ENCODE measurements at places on chromosomes 1 and 21.

DNA sequence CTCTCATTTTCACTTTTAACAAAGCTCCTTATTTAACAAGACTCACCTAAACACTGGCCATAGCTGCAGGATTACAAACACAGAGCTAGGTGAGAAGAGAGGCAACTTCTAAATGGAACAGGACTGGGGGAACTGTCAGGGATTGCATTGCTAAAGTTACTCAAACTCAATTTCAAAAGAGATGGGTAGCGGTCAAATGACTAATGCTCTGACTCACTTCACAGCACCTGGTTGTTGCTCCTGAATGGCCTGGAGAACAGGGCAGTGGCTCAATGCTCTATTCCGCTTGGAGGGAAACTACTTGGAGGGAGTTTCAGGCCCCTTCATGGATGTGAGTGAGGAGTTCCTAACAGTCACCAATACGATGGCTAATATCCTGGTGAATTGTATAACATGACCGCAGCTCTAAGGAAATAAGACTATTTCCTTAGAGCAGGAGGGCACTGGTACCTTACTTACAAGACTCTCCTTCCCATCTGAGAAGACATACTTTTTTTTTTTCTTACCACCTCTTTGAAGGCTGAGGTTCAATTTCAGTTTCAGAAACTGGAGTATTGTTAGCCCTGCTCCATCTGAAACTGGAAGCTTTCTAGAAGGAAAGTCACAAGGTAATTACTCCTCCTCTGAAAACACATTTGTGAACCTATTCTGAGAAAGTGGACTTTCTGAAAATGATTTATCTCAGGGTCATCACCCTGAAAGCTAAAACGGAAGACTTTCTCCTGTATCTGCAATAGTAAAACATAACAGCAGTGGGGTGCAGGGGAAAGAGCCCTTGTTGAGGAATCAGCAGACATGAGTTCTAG, 9.5 kb downstream of the DPT start:
- DNase-seq: peak; percentile 64

GRCh38 chr1:194734970-194735369, 1548.6 kb upstream of the B3GALT2 start:
- no peak for DNase-seq

- DNase-seq: peak; percentile 74
Observed at GRCh38 chr1:111032295-111032897, 68.7 kb upstream of the LRIF1 start.

DNA sequence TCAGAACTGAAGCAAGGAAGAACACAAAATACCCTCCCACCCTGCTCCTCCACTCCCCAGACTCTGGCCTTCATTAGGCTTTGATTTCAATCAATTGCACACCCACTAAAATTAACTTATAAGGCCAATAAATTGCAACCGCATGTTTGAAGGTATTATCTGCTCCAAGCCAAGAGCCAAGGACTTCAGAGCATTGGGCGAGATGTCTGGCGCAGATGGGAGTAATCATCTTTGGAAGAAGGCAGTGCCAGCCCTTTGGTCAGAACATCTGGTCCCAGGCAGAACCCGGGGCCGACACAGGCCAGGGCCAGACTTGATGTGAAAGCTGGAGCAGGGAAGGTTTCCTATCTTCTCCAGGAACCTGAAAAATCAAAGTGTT, 60.0 kb downstream of the SLC66A1 start:
- no peak for DNase-seq

DNA sequence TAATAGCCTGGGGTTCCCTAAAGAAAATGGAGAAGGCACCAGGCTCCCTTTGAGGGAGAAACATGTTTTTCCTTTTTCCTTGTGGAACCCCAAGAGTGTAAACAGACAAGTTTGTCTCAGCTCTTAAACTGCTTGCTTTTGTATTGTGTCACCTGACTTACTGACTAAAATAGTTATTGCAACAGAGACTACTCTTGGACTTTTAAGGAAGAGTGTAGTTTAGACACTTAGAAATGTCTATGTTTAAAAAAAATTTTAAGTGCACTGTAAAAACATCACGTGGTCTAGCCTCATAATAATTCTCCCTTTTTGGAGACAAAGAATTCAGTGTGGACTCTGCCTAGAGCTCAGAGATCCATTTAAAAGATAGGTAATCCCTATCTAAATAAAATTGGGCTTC, 141.1 kb downstream of the TRIM33 start:
- DNase-seq: no peak

DNA sequence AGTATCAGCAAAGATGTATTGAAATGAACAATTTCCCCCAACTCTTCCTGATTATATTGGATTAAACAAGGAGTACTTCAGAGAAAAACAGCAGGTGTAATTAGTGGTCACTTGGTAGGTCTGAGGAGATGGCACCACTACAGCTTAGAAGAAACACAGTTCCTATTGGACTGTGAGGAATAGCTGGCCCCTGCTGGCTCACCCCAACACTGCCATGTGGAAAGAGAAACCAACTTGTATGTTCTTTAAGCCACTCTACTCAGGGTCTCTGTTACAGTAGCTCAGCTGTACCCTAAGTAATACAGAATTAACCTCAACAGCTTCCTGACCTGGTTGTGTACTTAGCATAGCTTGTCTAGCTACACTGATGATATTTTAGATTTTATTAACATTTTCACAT, 26.5 kb upstream of the MTR start:
- no peak for DNase-seq

DNA sequence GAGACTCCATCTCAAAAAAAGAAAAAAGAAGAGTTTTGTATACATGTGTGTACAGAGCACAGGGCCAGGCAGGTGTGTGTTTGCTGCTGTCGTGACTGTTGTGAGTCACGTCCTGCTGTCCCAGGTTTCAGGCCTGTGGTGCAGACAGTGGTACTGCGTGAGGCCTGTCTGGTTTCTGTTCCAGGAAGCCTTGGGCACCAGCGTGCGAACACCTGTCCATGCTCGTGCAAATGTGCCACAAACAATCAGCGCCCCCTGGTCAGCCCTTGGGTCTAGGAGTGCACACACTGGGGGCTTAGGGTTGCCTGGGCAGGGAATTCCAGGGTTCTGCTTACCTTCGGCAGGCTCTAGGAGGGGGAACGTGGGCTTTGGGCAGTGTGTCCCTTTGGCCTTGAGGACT, 16.9 kb downstream of the GPR157 start:
- DNase-seq: peak; percentile 85

- no peak for DNase-seq
Observed at GRCh38 chr1:64956010-64956640, 10.2 kb downstream of the JAK1 start.

GRCh38 chr1:54998100-54998499, 633 bp upstream of the BSND start:
- no peak for DNase-seq

GRCh38 chr1:6967431-6968111, 182.3 kb downstream of the CAMTA1 start:
- peak; percentile 14 for DNase-seq

GRCh38 chr1:19495000-19495656, 9.8 kb upstream of the CAPZB start:
- no peak for DNase-seq

- peak; percentile 45 for DNase-seq
Observed at GRCh38 chr1:54768093-54768492, 3.8 kb upstream of the PARS2 start.

- DNase-seq: no peak
Observed at GRCh38 chr1:235878082-235878811, 11.5 kb upstream of the LYST start.

Measured in DMS53 (cell line).